Glutamatergic neuron (in vitro differentiated cells): ENCODE measurements at places on chromosomes 3 and 15.

GRCh38 chr3:140187028-140187427 lies 252.0 kb downstream of the CLSTN2 start:
- no peak for DNase-seq

DNA sequence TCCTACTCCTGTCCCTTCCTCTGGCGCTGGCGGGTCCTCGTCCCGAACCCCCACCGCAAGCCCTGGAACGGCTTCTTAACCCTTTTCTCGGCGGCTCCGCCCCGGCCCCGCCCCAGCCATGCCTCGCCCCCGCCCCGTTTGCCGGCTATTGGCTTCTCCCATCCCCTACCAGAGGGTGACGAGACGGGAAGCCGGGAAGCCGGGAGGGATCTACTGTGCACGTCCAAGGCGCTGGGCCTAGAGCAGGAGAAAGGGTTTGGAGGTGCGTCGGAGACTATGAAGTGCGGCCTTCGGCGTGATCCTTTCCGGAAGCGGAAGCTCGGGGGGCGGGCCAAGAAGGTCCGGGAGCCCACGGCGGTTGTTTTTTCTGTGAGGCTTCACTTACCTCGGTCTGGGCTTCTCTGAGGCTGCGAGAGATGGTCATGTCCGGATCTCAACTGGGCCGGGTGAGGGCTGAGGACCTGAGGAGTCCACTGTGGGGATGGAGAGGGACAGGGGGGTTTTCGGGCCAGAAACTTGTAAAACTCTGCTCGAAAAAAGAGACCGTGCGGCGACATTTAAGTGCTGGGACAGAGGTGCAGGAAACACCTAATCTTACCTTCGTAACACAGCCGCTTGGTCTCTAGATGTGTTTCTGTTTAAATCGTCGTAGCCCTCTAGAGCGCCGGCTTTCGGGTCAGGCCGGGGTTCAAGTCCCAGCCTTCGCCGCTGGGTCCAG lies 21.4 kb downstream of the ROPN1B start:
- DNase-seq = peak; percentile 82

DNA sequence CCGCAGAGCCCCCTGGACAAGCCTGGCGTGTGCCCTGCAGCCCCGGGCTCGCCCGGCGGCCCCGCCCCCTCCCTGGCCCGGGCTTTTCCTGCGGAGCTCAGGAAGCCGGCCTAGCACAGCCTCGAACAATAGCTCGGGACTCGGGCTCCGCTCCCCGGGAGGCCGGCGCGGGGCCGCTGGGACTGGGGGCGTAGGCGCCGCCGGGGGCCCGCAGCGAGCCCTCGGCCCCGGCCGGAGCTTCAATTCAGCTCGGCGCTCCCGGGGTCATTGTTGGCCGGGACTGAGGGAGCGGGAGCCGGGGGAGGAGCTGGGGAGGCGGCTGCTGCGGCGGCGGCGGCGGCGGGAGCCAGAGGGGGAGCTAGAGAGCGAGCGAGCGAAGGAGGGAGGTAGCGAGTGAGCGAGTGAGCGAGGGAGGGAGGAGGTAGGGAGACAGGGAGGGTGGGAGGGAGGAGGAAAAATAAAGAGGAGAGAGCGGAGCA lies 41.0 kb upstream of the ROPN1 start:
- DNase-seq = peak; percentile 96

- no peak for DNase-seq
Measured at GRCh38 chr3:186609247-186609868, 3.5 kb upstream of the AHSG start.

- no peak for DNase-seq
Measured at GRCh38 chr3:72288955-72289691, 504.2 kb upstream of the PROK2 start.

DNA sequence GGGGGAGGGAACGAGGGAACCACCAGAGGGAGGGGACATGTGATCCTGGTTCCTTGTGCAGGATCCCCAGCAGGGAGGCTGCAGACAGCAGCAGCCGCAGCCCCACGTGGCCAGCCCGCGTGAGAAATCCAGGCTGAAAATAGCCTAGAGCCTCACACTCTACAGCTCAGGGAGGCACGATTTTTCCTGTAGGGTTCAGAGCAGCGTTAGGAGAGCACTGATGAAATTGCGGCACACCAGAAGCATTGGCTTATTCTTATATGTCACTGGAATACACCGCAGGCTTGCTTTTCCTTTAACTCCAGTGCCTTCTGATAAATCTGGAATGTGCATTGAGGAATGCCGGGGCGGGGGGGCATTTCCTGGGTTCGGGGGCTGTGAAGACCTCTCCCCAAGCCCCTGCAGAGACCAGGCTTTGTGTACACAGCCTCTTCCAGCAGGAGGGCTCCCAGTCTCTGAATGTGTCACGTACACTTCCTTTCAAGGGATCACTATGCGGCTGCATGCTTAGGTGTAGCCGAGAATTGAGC lies 193.0 kb downstream of the ATP10A start:
- DNase-seq = peak; percentile 77

GRCh38 chr3:125435231-125435630 lies 60.1 kb upstream of the ZNF148 start:
- DNase-seq = no peak

GRCh38 chr15:45200799-45201556 lies 13.2 kb upstream of the SHF start:
- DNase-seq = peak; percentile 82

DNA sequence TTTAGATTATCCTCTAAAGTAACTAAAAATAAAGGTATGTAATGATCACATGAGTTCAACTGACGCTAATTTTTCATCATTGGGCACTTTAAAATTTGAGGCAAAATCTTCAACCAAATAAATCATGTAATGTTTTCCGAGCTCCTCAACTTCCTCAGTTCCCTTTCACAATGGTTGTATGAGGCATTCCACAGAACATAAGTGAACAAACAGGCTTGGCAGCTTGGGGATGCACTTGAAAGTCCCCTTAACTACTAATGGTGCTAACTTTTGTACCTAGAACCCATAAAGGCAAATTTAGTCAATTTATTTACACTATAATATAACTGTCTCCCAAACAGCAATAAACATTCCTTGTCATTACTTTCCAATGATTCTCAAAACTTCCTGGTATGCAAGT lies 1137.9 kb downstream of the ROBO2 start:
- no peak for DNase-seq

- no peak for DNase-seq
Measured at GRCh38 chr3:127817406-127817841, 4.9 kb downstream of the MGLL start.

DNA sequence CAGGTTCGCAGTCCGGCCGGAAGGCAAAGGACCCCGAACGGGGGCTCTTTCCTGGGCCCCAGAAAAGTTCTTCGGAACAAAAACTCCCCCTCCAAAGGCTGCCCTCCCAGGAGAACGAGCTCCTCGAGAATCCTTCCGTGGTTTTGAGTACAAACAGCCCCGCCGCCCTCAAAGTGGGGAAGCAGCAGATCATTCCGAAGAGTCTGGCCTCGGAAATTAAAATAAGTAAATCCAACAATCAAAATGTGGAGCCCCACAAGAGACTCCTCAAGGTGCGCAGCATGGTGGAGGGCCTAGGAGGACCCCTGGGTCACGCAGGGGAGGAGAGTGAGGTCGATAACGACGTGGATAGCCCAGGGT lies 1.3 kb downstream of the ARHGEF26 start:
- DNase-seq = no peak

GRCh38 chr3:150146991-150147761 lies 176.5 kb upstream of the PFN2 start:
- no peak for DNase-seq

DNA sequence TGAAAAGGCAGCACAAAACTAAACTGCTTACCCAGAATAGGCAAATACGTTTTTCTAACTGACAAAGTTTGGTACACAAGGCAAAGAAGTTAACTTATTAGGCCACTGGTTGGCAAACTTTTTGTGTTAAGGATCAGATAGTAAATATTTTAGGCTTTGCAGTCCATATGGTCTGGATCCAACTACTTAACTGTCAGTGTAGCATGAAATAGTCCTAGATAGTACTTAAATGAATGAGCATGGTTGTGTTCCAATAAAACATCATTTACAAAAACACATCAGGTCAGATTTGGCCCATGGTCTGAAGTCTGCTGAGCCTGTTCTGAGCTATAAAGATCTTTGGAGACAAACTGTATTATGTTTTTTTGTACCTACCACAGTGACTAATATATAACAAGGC lies 136.9 kb downstream of the PCCB start:
- DNase-seq = no peak

DNA sequence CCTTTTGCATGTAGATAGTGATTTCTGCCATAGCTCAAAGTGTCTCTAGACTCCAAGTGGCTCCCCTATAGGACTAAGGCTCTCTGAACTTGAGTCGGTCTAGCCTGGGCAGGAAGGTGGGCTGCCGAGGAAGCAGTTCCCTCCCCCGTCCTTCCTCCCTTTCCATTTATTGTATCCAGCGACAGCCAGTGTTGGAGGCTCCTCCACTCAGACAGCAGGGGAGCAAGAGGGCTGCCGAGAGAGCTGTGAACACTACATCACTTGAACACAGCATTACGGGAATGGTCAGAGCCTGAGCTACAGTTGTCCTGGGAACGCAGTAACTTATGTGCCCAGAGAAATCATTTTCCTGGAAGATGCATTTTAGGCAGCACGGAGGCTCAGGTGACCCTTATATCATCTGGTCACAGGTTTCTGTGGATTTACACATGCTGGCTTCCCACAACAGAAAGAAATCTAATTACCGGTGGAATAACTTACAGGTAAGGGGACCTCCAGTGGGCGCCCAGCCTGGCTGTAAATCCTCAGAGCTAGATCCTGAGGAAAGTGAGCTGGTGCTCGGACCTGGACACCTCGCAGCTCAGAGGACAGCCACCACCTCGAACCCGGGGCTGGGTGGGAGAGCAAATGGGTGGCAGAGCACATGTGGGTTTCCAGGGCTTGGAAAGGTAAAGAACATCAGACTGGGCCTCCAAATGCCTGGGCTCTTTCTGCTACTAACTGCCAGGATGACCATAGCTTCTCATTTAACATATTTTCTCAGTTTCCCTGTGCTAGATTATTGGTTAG lies 197.1 kb downstream of the UACA start:
- no peak for DNase-seq

GRCh38 chr15:23467110-23467600 lies 20.1 kb upstream of the GOLGA6L2 start:
- DNase-seq = no peak

GRCh38 chr15:74812533-74812932 lies at the start of gene LMAN1L:
LMAN1L (plus strand) TSS chr15:74812835; CDS start chr15:74812855, 20 bp downstream.
- no peak for DNase-seq

GRCh38 chr3:49899815-49900214 lies 3.9 kb downstream of the MST1R start:
- DNase-seq = peak; percentile 57

GRCh38 chr3:165434516-165434915 lies 238.3 kb upstream of the SLITRK3 start:
- no peak for DNase-seq

- DNase-seq = no peak
Measured at GRCh38 chr15:79105141-79105540, 14.6 kb upstream of the RASGRF1 start.

DNA sequence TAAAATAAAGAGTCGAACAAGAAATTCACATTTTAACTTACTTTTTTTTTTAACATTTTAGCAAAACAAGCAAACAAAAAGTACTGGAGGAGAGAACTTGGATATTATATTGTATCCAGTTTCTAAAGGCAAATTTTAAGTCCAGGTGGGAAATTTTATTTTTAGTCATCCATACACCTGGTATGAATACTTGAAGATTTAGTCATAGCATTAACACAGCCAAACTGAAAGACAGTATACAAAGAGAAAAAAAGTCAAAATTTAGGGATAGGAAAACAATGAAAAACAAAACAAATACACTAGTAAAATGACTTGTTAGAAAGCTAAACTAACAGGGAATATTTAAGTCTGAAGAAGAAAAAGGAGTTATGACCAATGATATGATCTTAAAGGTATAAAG lies 69.1 kb downstream of the PROS1 start:
- no peak for DNase-seq

- DNase-seq = no peak
Measured at GRCh38 chr15:50066202-50066601, 52.8 kb downstream of the ATP8B4 start.

DNA sequence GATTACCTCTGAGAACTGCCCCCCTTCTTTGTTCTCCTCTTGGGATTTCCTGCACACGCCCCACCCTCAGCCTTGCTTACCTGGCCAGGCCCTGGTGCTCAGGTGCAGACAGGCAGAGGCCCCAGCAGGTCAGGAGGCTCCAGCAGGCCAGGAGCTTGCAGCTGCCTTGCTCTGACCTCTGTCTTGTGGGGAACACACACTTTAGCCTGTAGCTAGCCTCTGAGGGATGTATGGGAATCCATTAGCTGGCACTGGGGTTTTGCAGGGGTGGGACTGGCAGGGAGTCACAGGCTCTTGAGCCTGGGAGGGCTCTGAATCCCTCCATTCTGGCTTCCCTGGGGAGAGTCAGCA lies 2.7 kb downstream of the SMAD6 start:
- no peak for DNase-seq

DNA sequence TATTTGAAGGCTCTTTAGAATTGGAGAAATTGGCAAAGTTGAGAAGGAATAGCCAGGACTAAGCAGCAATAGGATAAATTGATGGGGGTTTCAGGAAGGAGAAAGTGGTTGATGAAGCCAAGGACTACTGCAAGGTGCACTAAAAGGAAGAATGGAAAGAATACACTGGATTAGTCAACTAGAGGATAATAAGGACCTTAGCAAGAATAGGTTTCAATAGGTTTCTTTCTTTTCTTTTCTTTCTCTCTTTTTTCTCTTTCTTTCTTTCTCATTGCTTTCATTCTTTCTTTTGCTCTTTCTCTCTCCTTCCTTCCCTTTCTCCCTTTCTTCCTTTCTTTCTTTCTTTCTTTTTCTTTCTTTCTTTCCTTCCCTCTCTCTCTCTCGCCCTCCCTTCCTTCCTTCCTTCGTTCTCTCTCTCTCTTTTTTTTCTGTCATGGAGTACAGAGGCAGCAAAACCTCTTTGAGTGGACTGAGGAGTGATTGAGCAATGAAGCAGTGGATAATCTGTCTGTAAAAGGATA lies 234.4 kb upstream of the TMC3 start:
- no peak for DNase-seq

- DNase-seq = no peak
Measured at GRCh38 chr3:188179006-188179966, 25.3 kb downstream of the LPP start.

GRCh38 chr3:33786565-33787327 lies 11.7 kb upstream of the PDCD6IP start:
- no peak for DNase-seq
